CD4-positive, alpha-beta T cell (primary cell): ENCODE measurements at places on chromosomes 6 and 20. TPM values are rescaled to one million over a fixed set of nuclear protein-coding genes. Genes with fewer than 3 reads are reported as not detected.
A peak's percentile ranks its signal among the peaks of the same experiment; 100 is the strongest.

The SAPCD1 gene
- total RNA-seq = 2.8 TPM

GRCh38 chr20:8930726-8931125 lies 138.2 kb upstream of the PLCB4 start:
- H3K27ac ChIP-seq = no peak overlapping the region
- H3K4me3 ChIP-seq = no peak overlapping the region
- no peaks in the 10 kb centered on the region for H3K36me3 ChIP-seq
- no peak for DNase-seq

DNA sequence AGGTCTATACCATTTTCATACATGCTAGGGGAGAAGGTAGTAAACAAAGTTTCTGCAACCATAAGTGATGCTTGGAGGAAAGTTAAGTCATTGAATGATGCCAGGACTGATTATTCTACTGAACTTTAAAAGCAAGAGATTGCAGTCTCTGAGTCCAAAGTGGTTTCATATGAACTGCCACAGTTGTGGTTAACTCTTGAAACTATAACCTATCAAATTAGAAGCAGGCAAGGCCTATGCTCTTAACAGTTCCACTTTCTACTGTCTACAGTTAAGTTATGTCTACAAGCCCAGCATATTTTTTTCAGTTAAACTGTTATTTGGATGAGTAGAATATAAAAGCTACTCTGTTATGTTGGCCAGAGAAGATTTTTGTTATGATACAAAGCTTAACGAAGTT lies 326.5 kb upstream of the RUNX2 start:
- no peak for DNase-seq
- no peak overlapping the region for H3K4me3 ChIP-seq
- H3K27ac ChIP-seq = no peak overlapping the region
- no peaks in the 10 kb centered on the region for H3K36me3 ChIP-seq
- no peaks in the 10 kb centered on the region for H3K27me3 ChIP-seq

The ESR1 gene
- total RNA-seq = 2.6 TPM

- peak; percentile 23 for DNase-seq
- H3K36me3 ChIP-seq = no peaks in the 10 kb centered on the region
- H3K4me3 ChIP-seq = no peak overlapping the region
- H3K27me3 ChIP-seq = no peaks in the 10 kb centered on the region
- H3K27ac ChIP-seq = no peak overlapping the region
Observed at GRCh38 chr6:108588586-108588985, 27.9 kb downstream of the FOXO3 start.

The C6orf163 gene
- total RNA-seq = 1.4 TPM

The EFCAB8 gene
- 2.5 TPM for total RNA-seq

GRCh38 chr6:169983651-169984050 lies 232.2 kb downstream of the ERMARD start:
- DNase-seq = no peak
- H3K36me3 ChIP-seq = no peaks in the 10 kb centered on the region
- no peak overlapping the region for H3K4me3 ChIP-seq

The COL11A2 gene
- total RNA-seq = 2.8 TPM

GRCh38 chr6:100883347-100883746 lies 2.2 kb upstream of the ASCC3 start:
- H3K4me1 ChIP-seq = peaks cover 17% of the 10 kb centered on the region
- no peaks in the 10 kb centered on the region for H3K36me3 ChIP-seq
- no peak for DNase-seq
- no peak overlapping the region for H3K4me3 ChIP-seq
- no peaks in the 10 kb centered on the region for H3K27me3 ChIP-seq

DNA sequence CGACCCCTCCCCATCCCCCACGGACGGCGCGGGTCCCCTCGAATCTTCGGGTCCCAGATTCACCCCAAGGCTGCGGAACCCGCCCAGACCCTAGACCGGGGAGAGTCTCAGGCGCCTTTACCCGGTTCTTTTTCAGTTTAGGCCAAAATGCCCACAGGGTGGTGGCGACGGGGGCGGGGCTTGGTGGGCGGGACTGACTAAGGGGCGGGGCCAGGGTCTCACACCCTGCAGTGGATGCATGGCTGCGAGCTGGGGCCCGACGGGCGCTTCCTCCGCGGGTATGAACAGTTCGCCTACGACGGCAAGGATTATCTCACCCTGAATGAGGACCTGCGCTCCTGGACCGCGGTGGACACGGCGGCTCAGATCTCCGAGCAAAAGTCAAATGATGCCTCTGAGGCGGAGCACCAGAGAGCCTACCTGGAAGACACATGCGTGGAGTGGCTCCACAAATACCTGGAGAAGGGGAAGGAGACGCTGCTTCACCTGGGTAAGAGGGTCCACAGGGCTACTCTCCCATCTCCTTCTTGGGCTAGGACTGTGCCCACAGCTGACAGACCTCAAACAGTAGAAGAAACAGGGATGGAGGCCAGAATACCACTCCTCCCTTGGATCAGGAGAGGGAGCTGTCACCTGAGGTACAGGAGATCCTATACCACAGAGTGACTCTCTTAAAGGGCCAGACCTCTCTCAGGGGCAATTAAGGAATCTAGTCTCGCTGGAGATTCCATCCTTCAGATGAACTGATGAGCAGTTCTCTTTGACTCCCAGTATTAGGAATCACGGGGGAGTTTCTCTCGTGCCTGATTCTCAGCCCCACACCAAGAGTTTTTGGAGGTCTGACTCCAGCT lies 942 bp downstream of the HLA-E start:
- H3K36me3 ChIP-seq = peaks cover 43% of the 10 kb centered on the region
- peak overlapping the region; percentile 96 for H3K27ac ChIP-seq
- H3K4me3 ChIP-seq = peak overlapping the region; percentile 83
- peak; percentile 87 for DNase-seq
- H3K4me1 ChIP-seq = peaks cover 68% of the 10 kb centered on the region
- no peaks in the 10 kb centered on the region for H3K27me3 ChIP-seq

GRCh38 chr6:52201046-52201445 lies 14.9 kb downstream of the IL17A start:
- DNase-seq = no peak
- H3K27me3 ChIP-seq = no peaks in the 10 kb centered on the region
- H3K4me1 ChIP-seq = no peaks in the 10 kb centered on the region
- no peak overlapping the region for H3K4me3 ChIP-seq
- no peak overlapping the region for H3K27ac ChIP-seq
- no peaks in the 10 kb centered on the region for H3K36me3 ChIP-seq

DNA sequence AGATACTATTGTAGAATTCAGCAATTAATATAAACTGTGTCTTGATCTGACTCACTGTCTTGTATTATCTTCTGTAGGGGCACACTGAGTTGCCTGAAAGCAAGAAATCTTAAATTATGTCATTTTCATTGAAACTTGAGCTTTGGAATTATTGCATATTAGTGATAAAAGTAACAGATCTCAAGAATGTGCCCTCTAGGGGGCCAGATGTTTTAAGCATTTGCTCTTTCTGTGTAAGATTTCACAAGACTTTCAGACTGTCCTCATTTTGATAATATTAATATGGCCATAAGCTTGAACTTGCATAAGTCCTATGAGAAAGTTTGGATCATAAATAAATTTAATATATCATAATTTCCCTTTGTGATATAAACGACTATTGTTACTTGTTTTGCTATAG lies 55.5 kb upstream of the MYO6 start:
- peaks cover 25% of the 10 kb centered on the region for H3K36me3 ChIP-seq
- H3K4me3 ChIP-seq = no peak overlapping the region
- no peaks in the 10 kb centered on the region for H3K4me1 ChIP-seq
- no peak overlapping the region for H3K27ac ChIP-seq
- DNase-seq = no peak

GRCh38 chr20:58239216-58239615 lies 10.8 kb upstream of the ANKRD60 start:
- no peak overlapping the region for H3K4me3 ChIP-seq
- DNase-seq = no peak
- H3K27me3 ChIP-seq = no peaks in the 10 kb centered on the region
- H3K36me3 ChIP-seq = peaks cover 3% of the 10 kb centered on the region
- H3K27ac ChIP-seq = no peak overlapping the region

DNA sequence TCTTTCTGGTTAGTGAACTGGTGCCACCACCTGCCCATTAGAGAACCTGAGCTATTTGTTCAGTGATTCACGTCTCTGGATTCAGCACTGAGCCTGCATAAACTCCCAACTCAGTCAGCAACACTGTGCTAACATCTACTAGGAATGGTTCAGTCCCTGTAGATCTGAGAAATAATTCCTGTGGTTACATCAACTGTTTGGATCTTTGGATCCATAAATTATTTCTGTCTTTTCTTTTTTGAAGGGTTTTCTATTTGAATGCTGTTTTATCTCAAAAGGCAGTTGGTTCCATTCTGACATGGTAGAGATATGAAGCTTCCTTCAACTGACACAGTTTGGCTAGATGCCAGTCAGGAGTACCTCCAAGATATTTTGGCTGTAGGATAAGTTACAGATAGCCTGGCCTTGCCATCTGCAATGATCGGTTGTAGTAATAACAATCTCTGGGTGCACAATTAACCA lies 125.9 kb downstream of the TRMT11 start:
- no peaks in the 10 kb centered on the region for H3K36me3 ChIP-seq
- H3K27ac ChIP-seq = no peak overlapping the region
- no peaks in the 10 kb centered on the region for H3K4me1 ChIP-seq
- H3K27me3 ChIP-seq = no peaks in the 10 kb centered on the region
- DNase-seq = no peak

The WFDC10B gene
- total RNA-seq = not detected

- H3K27ac ChIP-seq = no peak overlapping the region
- no peak overlapping the region for H3K4me3 ChIP-seq
- H3K36me3 ChIP-seq = peaks cover 38% of the 10 kb centered on the region
- peaks cover 9% of the 10 kb centered on the region for H3K4me1 ChIP-seq
Observed at GRCh38 chr6:11194356-11195218, 37.9 kb downstream of the NEDD9 start.

DNA sequence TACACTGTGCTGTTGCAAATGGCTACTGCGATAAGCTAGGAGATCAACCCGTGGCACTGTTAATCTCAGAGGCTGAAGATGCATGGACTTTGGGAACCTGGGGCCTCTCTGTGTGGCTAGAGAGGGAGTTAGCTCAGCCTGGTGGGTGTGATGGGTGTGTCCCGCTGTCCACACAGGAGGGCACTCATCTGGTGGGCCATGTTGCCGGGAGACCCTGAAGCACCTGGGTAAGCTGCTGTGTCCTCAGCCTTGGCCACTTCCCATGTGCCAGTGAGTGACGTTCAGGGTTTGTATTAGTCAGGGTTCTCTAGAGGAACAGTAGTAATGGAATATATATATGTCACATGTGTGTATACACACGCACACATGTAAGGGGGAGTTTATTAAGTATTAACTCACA lies 132.7 kb downstream of the ERMARD start:
- peaks cover 4% of the 10 kb centered on the region for H3K27me3 ChIP-seq
- no peaks in the 10 kb centered on the region for H3K4me1 ChIP-seq
- no peak overlapping the region for H3K4me3 ChIP-seq
- H3K36me3 ChIP-seq = no peaks in the 10 kb centered on the region
- H3K27ac ChIP-seq = no peak overlapping the region

- peaks cover 79% of the 10 kb centered on the region for H3K36me3 ChIP-seq
- no peaks in the 10 kb centered on the region for H3K4me1 ChIP-seq
- no peaks in the 10 kb centered on the region for H3K27me3 ChIP-seq
- no peak overlapping the region for H3K4me3 ChIP-seq
Observed at GRCh38 chr6:158611039-158611438, 33.5 kb downstream of the DYNLT1 start.

DNA sequence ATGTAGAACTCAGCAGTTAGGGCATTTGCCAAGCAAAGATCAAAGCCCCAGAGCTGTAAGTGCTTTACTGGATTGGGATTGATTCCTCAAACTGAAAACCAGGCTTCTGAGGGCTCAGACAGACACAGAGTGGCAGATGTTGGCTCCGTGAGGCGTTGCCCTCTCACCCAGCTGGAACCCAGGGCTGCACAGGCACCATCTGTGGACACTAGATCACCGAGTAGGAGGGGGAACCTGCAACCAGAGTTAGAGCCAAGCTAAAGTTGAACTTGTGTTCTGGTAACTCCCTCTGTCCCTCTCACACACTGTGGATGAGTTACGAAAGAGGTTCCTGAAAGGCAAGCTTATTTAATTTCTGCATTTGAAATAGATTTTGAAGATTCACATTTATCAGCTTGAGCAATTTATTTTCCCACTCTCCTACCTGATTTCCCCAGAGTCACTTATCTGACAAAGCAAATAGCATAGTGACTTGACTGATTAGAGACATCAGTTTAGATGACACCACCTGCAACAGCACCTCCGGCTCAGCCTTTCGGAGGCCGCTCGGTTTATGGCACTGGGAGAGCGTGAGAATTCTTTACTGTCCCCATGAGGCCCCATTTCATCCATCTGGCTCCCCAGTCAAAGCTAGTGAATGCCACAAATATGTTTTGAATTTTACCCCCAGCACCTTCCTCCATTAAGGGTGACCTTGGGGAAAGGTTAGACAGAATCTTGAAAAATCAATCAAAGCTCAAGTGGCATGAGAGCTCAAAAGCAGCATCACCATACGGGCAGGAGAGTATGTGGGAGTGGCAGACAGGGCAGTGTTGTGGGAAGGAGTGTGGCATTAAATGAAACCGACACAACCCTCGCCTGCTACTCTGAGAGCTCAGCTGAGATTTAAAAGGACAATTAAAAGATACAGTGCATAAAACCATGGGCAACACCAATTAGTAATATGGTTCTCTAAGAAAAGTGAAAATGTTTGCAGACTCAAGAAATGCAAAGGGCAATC lies 48.5 kb downstream of the RPF2 start:
- no peak overlapping the region for H3K4me3 ChIP-seq
- H3K36me3 ChIP-seq = peaks cover 13% of the 10 kb centered on the region
- H3K27me3 ChIP-seq = no peaks in the 10 kb centered on the region
- H3K4me1 ChIP-seq = no peaks in the 10 kb centered on the region

DNA sequence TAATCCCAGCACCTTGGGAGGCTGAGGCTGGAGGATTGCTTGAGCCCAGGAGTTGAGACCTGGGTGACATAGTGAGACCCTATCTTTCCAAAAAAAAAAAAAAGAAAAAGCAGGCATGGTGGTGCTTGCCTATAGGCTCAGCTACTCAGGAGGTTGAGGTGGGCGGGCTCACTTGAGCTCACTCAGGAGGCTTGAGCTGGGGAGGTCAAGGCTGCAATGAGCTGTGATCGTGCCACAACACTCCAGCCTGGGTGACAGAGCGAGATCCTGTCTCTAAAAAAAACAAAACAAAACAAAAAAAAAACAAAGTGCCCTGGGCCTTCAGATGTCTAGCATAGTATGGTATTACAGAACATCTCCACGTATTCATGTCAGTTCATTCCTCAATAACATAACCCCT lies 42.9 kb downstream of the ZFAND3 start:
- no peaks in the 10 kb centered on the region for H3K27me3 ChIP-seq
- H3K36me3 ChIP-seq = no peaks in the 10 kb centered on the region
- H3K4me1 ChIP-seq = peaks cover 21% of the 10 kb centered on the region
- no peak overlapping the region for H3K4me3 ChIP-seq
